Activated T-helper 1 cell treated with anti-CD3 and anti-CD28 coated beads, Interleukin-12 subunit alpha, Interleukin-12 subunit beta, Interleukin-2, Interleukin-4 antibody, amounts not matched to agents 30 ng/mL and 10 ng/mL and 1 ng/mL, durations not matched to agents 14 hours and 24 hours and 36 hours (primary cell): ENCODE measurements at places on chromosomes 6 and 20. TPM values are rescaled to one million over a fixed set of nuclear protein-coding genes. Genes with fewer than 3 reads are reported as not detected.
A peak's percentile ranks its signal among the peaks of the same experiment; 100 is the strongest.

DNA sequence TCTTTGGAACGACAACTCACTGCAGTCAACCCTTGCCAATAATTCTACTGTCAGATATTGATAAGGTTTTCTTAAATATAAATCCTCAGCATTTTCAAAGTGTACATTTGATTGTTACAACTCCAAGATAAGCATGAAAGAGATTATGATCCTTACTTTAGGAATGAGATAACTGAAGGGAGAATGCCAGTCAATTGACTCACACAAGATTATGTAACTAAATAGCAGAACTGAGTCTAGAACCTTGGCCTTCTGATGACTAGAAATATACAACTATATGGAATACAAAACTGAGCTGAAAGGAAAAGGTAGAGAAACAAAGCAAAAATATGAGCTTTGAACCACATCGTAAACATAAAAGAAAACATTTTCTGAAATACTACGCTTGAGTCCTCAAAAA, 26.9 kb upstream of the STXBP5 start:
- H3K36me3 ChIP-seq: no peaks in the 10 kb centered on the region
- no peak overlapping the region for H3K27ac ChIP-seq
- H3K4me3 ChIP-seq: no peak overlapping the region
- H3K27me3 ChIP-seq: peaks cover 3% of the 10 kb centered on the region

The C6orf136 gene
- total RNA-seq: 23.9 and 36.0 TPM in 2 replicates

The GABRR2 gene
- total RNA-seq: 0.88 and 1.0 TPM in 2 replicates

DNA sequence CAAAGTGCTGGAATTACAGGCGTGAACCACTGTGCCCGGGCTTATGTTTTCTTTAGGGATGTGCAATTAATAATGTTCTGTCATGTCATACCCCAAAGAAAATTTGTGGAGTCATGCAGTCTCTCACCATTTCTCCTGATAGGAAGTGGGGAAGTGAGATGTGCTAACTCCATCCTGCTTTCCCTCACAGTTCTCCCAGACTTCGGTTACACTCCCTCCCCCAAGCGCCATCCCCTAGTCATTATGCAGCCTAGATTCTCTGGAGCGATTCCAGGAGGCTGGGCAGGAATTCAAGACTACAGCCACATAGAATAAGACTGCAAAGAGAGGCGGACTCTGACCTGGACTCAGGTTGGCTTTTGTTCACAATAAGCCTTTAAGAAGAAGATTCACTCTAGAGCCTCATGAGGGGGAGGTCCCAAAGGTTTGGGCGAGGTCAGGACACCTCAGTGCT, 271.4 kb downstream of the ALDH8A1 start:
- DNase-seq: no peak
- H3K27me3 ChIP-seq: peaks cover 2% of the 10 kb centered on the region
- no peak overlapping the region for H3K4me3 ChIP-seq
- H3K4me1 ChIP-seq: no peaks in the 10 kb centered on the region

The CSE1L gene
- total RNA-seq: 112 and 119 TPM in 2 replicates

DNA sequence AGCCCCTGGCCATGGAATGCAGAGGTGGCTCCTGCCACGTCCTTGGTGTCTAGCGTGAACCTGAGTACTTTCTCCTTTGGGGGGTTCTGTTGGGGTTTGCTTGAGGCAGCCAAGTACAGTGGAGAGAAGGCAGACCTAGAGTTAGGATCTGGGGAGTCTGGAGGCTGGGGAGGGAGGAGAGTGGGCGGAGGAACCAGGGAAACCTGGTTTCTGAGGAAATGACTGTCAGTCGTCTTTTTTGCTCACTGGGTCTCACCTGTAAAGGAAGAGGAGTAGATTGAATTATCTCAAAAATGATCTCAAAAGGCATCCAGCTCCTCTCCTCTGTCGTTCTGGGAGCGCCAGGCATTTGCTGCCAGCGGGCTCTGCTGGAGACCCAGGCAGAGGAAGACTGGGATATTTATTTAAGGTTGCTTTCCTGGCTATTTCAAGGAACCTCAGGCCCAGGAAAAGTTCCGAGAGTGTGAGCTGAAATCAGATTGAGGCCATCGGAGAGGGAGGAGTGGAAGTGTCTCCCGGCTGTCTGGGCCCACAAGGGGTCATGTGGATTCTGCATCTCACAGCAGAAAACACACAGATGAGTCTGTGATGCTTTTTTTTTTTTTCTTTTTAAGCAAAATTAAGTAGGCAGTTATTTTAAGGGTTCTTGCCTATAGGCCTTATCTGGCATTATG, 16.1 kb downstream of the EPB41L1 start:
- H3K36me3 ChIP-seq: no peaks in the 10 kb centered on the region
- H3K4me1 ChIP-seq: no peaks in the 10 kb centered on the region
- H3K27ac ChIP-seq: no peak overlapping the region
- DNase-seq: no peak
- H3K27me3 ChIP-seq: peaks cover 4% of the 10 kb centered on the region

The TNXB gene
- 2.0 and 4.4 TPM in 2 replicates for total RNA-seq

- H3K4me3 ChIP-seq: no peak overlapping the region
- no peak for DNase-seq
- H3K27me3 ChIP-seq: peaks cover 3% of the 10 kb centered on the region
- no peak overlapping the region for H3K27ac ChIP-seq
- peaks cover 5% of the 10 kb centered on the region for H3K36me3 ChIP-seq
- H3K4me1 ChIP-seq: peaks cover 43% of the 10 kb centered on the region
Measured at GRCh38 chr6:40394381-40394780, 192.8 kb downstream of the LRFN2 start.

GRCh38 chr6:137218473-137218916, 690 bp downstream of the IFNGR1 start:
- H3K27me3 ChIP-seq: peaks cover 4% of the 10 kb centered on the region
- H3K27ac ChIP-seq: peak overlapping the region; percentile 100
- DNase-seq: peak; percentile 33
- H3K4me1 ChIP-seq: peaks cover 55% of the 10 kb centered on the region
- H3K4me3 ChIP-seq: peak overlapping the region; percentile 100

The LMBRD1 gene
- 16.6 TPM in 2 replicates for total RNA-seq

The HTR1B gene
- total RNA-seq: not detected in 2 replicates

The FRK gene
- total RNA-seq: 0.02 TPM in 1 of 2 replicates, not detected in the other

DNA sequence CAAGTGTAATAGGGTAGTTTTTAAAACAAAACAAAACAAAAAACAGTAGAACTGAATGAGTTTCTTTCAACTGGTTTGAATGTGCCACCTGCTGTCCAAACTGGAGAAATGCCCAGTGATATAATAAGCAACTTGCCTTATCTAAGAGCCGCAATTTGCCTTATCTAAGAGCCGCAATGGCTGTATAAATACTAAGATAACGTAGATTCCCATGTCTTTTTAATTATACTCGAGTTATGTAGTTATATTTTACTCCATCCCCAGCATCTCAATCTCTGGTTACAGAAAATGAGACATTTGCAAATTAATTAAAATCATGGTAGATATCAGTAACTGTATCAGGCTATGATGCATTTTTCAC, 67.2 kb downstream of the RPP40 start:
- DNase-seq: no peak
- no peak overlapping the region for H3K4me3 ChIP-seq
- peaks cover 45% of the 10 kb centered on the region for H3K4me1 ChIP-seq
- H3K27me3 ChIP-seq: no peaks in the 10 kb centered on the region
- no peak overlapping the region for H3K27ac ChIP-seq
- peaks cover 2% of the 10 kb centered on the region for H3K36me3 ChIP-seq

- H3K27me3 ChIP-seq: no peaks in the 10 kb centered on the region
- no peak overlapping the region for H3K4me3 ChIP-seq
- no peaks in the 10 kb centered on the region for H3K36me3 ChIP-seq
- no peaks in the 10 kb centered on the region for H3K4me1 ChIP-seq
- H3K27ac ChIP-seq: no peak overlapping the region
Measured at GRCh38 chr6:5121479-5121878, 36.3 kb downstream of the PPP1R3G start.

DNA sequence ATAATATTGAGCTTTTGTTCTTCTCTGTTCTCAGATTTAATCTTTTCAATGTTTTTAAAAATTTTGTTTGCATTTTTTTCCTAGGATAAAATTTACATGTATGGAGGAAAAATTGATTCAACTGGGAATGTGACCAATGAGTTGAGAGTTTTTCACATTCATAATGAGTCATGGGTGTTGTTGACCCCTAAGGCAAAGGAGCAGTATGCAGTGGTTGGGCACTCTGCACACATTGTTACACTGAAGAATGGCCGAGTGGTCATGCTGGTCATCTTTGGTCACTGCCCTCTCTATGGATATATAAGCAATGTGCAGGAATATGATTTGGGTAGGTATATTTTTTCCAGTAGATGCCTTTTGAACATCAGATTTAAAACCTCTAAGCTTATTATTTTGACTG, 89.8 kb downstream of the ATRN start:
- H3K27me3 ChIP-seq: no peaks in the 10 kb centered on the region
- H3K36me3 ChIP-seq: peaks cover 10% of the 10 kb centered on the region
- no peak overlapping the region for H3K27ac ChIP-seq
- no peak for DNase-seq
- H3K4me3 ChIP-seq: no peak overlapping the region

GRCh38 chr6:153215242-153215641, 84.2 kb upstream of the RGS17 start:
- no peak for DNase-seq
- peaks cover 3% of the 10 kb centered on the region for H3K27me3 ChIP-seq
- no peak overlapping the region for H3K4me3 ChIP-seq
- H3K27ac ChIP-seq: no peak overlapping the region
- H3K36me3 ChIP-seq: no peaks in the 10 kb centered on the region
- no peaks in the 10 kb centered on the region for H3K4me1 ChIP-seq

GRCh38 chr6:75824160-75824559, 75.1 kb downstream of the MYO6 start:
- no peaks in the 10 kb centered on the region for H3K36me3 ChIP-seq
- H3K27me3 ChIP-seq: peaks cover 3% of the 10 kb centered on the region
- H3K4me1 ChIP-seq: no peaks in the 10 kb centered on the region
- no peak overlapping the region for H3K27ac ChIP-seq
- no peak overlapping the region for H3K4me3 ChIP-seq
- DNase-seq: no peak

- no peak overlapping the region for H3K4me3 ChIP-seq
- H3K27ac ChIP-seq: no peak overlapping the region
- peaks cover 58% of the 10 kb centered on the region for H3K4me1 ChIP-seq
- H3K27me3 ChIP-seq: peaks cover 3% of the 10 kb centered on the region
- H3K36me3 ChIP-seq: peaks cover 5% of the 10 kb centered on the region
Measured at GRCh38 chr6:40391851-40392517, 195.2 kb downstream of the LRFN2 start.

GRCh38 chr20:21101932-21102575, 4.1 kb downstream of the LINC00237 start:
- no peaks in the 10 kb centered on the region for H3K36me3 ChIP-seq
- H3K4me3 ChIP-seq: peak overlapping the region; percentile 69
- DNase-seq: no peak
- H3K27ac ChIP-seq: peak overlapping the region; percentile 52

DNA sequence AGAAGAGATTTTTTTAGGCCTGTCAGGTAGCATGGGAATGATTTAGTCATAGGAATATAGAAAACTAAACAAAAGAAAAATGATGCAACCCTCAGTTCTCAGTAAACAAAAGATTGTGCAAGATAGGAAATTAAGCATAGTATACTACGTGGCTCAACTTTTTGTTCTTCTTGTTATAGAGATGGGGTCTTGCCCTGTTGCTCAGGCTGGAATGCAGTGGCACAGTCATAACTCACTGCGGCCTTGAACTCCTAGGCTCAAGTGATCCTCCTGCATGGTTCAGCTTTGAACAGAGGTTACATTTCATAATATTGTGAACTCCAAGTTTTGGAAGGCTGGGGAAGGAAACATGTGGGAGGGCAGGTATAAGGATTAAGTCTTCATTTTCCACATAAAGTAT, 28.5 kb downstream of the SLX4IP start:
- peaks cover 30% of the 10 kb centered on the region for H3K36me3 ChIP-seq
- H3K4me1 ChIP-seq: peaks cover 28% of the 10 kb centered on the region
- no peak for DNase-seq
- H3K27me3 ChIP-seq: no peaks in the 10 kb centered on the region

DNA sequence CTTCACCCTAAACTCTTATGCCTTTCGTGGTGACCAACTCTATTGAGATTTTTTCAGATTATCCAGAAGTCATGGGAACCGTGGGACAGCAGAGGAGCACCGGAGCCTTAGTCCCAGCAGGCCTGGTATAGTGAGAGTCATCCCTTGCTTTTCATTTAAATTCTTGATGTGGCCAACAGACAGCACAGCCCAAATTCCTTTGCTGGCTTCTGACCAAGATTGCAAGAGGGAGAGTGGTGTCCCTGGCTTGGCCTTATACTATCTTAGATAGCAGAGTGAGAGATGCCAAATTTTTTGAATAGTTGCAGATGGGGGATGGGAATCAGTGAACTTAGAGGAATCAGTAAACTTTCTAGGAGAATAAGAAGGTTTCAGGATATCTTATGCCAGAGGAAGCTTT, 7.8 kb downstream of the STX11 start:
- peaks cover 70% of the 10 kb centered on the region for H3K4me1 ChIP-seq
- H3K27ac ChIP-seq: no peak overlapping the region
- DNase-seq: no peak
- no peaks in the 10 kb centered on the region for H3K27me3 ChIP-seq

The CD24 gene
- 0.56 and 0.65 TPM in 2 replicates for total RNA-seq

The PGC gene
- total RNA-seq: 0.60 TPM in 1 of 2 replicates, not detected in the other

GRCh38 chr6:138302554-138302953, 75.2 kb upstream of the SMIM28 start:
- no peaks in the 10 kb centered on the region for H3K4me1 ChIP-seq
- no peaks in the 10 kb centered on the region for H3K36me3 ChIP-seq
- H3K4me3 ChIP-seq: no peak overlapping the region

The KHDC1L gene
- total RNA-seq: not detected in 2 replicates

DNA sequence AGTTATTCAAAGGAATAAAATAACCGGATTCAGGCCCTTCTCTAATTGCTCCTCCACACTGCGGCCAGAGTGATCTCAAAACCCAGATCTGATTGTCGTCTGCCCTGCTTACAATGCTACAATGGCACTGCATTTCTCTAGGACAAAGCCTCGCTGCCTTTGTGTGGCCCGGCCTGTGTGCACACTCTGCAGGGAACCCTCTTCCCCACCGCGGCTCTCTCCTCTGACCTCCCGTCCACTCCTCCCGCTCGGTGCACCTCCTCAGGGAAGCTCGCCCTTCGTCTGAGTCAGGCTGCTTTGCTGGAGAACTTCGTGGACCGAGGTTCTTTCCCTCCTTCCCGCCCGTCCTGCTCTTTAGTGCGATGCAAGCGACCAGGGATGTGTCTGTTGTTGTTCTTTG, 101.6 kb upstream of the SNX9 start:
- no peak for DNase-seq
- H3K36me3 ChIP-seq: peaks cover 3% of the 10 kb centered on the region
- H3K4me3 ChIP-seq: no peak overlapping the region
- no peak overlapping the region for H3K27ac ChIP-seq
